ENCODE measurements at places on chromosomes 11 and 22. TPM values are rescaled to one million over a fixed set of nuclear protein-coding genes. Genes with fewer than 3 reads are reported as not detected.
A peak's percentile ranks its signal among the peaks of the same experiment; 100 is the strongest.

The JOSD1 gene
- total RNA-seq, result 56.7 TPM

The PDGFB gene
- total RNA-seq, result 9.9 TPM

The KLHDC7B gene
- total RNA-seq, result not detected

The ANO9 gene
- total RNA-seq, result 8.4 TPM

GRCh38 chr11:40129266-40129665, 1330.2 kb downstream of the LRRC4C start:
- DNase-seq, result no peak

GRCh38 chr11:985848-986247, 50.7 kb downstream of the MUC6 start:
- no peak for DNase-seq

- no peak for DNase-seq
Measured at GRCh38 chr11:134478611-134479010, 66.6 kb upstream of the B3GAT1 start.

DNA sequence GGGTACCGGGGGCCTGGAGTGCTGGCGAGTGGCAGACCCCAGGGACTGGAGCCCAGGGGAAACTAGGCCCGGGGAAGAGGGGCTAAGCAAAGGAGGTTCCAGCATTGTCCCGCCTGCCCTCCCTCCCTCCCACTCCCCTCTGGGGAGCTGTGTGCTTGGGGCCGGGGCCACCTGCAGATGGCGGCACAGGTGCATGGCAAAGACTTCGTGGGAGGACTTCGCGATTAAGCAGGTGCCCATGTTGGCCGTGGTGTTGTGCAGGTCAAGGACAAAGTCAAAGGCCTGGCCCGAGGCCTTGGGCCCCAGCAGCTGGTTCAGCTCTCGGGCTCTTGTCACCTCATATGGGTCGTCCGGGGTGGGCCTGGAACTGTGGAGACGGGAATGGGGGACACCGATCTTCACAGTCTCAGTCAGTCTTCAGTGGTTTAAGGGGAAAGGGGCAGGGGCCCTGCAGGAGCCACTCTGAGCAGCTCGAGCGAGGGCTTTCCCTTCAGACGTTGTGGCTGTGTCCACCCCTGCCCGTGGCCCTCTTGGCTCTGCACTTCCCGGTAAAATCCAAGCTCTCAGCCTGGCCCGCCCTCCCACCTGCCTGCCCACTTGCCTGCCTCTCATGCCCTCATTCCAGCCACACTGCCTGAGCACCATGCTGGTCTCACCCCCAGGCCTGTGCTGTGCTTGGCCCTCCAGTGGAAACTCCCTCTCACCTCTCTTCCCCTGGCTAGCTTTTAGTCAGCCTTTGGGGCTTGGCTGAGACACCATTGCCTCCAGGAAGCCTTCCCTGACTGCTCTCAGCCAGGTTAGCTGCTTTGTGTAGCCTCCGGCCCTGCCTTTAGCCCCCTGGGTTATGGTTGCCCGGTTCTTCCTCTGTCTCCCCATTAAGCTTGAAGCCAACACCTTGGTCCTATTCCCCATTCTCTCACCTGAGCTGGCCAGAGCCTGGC, 4.7 kb downstream of the ACY3 start:
- DNase-seq, result no peak

DNA sequence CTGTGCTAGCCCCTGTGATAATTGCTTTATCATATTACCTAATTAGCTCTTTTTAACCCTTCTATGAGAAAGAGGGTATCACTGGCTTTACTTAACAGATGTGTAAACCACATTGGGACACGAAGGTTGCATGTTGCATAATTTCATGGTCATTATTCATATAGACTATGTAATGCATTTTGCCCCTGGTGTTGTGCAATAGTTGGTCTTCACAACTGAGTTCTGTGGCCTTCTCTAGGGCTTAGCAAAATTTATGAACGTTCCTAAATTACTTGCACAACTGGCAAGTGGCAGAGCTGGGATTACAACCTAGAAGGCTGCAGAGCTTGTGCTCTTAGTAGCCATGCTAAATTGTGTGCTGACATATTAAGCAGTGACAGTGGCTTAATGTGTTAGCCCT, 34.6 kb upstream of the PDGFD start:
- no peak for DNase-seq

- DNase-seq, result no peak
Measured at GRCh38 chr11:117925198-117925925, 3.8 kb downstream of the TMPRSS13 start.

GRCh38 chr11:107044503-107044902, 26.2 kb upstream of the GUCY1A2 start:
- no peak for DNase-seq

- no peak for DNase-seq
Measured at GRCh38 chr11:20541503-20541902, 57.9 kb upstream of the SLC6A5 start.

DNA sequence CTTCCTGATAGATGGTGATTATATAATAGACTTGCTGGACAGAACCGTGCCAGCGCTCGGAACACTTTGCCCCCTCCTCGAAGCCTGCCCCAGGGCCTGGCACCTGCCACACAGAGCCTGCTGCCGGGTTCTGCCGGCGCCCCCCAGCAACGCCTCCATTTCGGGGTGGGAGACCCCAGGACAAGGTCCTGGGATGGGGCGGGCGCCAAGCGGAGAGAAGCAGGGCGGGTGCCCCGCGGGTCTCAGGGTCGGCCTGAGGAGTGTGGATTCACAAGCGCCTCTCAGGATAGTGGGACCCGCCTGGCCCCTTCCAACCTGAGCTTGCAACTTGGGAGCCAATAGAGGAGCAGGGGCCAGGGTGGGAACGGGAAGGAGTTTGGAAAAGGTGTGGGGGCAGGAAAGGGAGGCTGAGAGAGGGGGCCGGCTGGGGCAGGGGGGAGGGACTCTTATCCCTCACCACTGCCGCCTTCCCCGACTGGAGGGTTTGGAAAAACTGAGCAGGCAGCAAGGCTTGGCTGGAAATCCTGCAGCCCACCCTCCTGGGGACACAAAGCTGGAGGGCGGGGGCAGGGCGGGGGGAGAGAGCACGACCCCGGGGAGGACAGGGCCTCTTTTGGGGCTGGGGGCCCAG, 3.3 kb upstream of the BCL9L start:
- peak; percentile 58 for DNase-seq

DNA sequence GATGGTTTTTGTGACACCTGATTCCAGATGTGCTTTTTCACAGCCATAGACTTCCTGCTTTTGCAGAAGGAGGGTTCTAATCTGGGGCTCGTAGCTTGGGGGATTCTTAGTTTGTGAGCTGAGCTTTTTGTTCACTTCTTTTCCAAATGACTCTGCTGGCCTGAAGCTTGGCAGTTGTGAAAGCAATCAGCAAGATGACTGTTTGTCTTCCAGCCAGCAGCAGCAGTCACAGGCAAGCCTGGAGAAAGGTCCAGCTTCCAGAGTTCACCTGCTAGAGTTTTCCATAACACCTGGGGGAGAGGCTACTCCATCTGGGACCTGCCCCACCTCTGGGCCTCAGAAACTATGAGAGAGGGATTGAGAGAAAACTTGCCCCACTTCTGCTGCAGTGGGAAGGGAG, 4.1 kb downstream of the MARK2 start:
- DNase-seq, result peak; percentile 27

- peak; percentile 36 for DNase-seq
Measured at GRCh38 chr22:38239101-38239761, 33.6 kb downstream of the TMEM184B start.

DNA sequence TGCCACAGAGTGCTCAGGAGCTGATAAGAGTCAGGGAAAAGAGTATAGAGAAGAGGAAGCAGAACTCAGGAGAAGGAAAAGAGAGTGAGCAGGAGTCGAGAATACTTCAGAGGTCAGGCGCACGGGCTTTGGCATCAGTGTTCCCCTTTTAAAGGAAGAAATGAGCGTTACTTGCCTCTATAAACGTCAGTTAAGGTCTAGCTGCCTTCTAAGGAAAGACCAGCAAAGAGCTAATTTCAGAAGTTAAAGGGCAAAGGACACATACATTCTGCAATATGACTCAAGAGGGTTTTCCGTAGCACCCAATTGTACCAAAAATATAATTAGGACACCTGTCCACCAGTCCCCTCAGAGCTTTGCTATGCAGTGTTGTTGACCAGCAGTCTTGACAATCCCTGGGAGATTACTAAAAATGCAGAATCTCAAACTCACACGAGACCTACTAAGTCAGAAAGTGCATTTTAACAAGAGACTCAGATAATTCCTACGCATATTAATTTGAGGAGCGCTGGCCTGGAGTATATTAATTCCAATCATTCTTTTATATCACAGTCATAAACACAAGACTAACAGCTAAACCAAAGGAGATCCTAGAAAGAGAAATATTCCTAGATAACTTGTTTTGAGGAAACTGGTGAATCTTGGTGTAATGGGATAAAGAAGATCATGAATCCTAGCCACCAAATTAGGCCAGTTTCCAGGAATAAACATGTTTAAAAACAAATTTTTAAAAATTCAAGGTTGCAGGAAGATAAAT, 249.0 kb downstream of the CADM1 start:
- no peak for DNase-seq

DNA sequence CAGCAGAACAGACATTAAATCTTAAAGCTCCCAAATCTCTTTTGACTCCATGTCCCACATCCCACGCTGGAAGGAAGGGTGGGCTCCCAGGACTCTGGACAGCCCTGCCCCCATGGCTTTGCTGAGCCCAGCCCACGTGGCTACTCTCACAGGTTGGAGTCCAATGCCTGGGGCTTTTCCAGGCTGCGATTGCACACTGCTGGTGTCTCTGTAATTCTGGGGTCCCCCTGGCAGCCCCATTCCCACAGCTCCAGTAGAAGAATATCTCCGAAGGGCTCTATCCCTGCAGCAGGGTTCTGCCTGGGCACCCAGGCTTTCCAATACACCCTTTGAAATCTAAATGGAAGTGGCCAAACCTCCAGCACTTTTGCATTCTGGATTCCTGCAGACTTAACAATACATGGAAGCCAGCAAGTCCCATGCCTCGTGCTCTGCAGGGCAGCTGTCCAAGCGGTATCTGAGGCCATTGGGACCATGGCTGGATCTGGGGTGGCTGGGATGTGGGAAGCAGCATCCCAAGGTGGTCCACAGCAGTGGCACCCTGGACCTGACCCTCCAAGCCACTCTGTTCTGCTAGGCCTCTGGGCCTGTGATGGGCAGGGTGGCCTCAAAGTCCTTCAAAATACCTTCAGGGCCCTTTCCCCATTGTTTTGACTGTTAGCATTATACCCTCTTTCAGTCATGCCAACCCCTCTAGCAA, 47.9 kb upstream of the TH start:
- DNase-seq, result no peak

GRCh38 chr22:42500161-42500835, 19.3 kb downstream of the RRP7A start:
- DNase-seq, result peak; percentile 86

DNA sequence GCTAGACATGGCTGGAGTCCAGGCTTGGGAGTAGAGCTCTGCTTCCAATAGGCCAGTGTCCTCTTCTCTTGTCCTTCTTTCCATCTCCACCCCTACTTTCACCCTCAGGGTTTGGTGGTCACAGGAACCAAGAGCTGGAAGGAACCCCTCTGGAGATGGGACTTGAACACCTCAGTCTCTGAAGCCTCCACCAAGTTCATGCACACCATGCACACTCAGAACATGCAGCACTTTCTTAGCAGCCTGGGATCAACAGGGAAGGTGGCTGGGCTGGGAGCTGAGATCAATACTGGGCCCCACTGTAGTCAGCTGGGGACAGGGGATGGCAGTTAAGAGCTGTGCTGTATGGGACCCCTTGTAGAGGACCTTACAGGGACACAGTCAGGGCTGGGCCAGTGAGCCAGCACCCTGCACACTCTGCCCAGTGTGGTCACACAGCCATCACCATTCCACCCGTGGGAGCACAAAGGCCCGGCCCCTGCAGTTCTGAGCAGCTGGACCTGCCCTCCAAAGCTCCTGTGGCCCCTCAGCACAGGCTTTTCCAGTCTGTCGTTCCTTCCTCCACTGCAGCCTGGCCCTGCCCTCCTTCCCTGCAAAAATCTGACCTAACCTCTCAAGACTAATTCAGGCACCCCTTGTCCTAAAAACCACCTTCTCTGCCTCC, 47.7 kb downstream of the GAB4 start:
- no peak for DNase-seq

DNA sequence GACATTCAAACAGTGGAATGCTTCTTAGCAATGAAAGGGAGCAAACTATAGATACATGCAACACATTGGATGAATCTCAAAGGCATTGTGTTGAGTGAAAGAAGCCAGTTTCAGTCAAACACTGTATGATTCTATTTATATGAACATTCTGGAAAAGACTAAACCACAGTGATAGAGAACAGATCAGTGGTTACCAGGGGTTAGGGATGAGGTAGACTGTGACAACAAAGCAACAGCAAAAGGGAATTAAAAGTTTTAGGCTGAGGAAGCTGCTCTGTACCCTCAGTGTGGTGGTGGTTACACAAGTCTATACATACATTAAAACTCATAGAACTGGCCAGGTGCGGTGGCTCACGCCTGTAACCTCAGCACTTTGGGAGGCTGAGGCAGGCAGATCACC, 23.0 kb downstream of the FDX1 start:
- no peak for DNase-seq

GRCh38 chr11:17653611-17654010, 65.8 kb upstream of the MYOD1 start:
- no peak for DNase-seq

GRCh38 chr11:102467853-102468580, 15.5 kb upstream of the TMEM123 start:
- no peak for DNase-seq

DNA sequence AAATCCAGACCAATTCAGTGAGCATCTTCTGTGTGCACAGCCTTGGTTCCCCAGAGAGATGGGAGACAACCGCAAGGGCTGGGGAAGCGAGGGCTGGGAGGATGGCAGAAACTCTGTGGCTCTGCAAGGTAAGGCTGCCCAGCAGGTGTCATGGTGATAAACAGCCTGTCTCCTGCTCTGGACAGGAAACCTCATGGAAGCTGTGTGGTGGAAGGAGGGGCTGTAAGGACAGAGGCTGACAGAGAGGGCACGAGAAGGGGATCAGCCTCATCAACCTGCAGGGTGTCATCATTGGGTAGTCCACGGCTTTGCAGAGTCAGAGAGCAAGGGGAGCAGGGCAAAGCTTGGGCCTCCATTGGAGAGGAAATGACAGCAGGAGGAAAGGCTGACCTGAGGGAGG, 138.4 kb upstream of the CADM1 start:
- no peak for DNase-seq

- DNase-seq, result no peak
Measured at GRCh38 chr11:119529936-119530335, 107.0 kb upstream of the THY1 start.

DNA sequence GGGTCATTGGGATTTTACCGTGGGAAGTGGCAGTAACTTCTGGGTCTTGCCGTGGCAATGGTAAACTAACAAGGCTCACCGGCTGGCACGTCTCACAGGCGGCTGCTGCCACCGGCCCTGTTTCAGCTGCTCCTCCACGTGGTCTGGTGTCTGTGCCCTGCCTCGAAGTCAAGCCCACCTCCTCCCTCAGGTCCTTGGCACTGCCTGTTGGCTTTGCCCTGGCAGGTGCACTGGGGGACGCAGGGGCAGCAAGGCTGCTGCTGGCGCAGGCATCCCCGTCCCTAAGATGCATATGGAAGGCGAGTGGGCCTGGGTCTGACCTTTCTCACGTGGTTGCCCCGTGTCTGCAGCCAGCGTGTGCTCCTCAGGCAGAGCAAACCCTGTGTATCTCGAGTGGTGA, 783.6 kb downstream of the BRD1 start:
- no peak for DNase-seq
